ENCODE measurements at places on chromosomes 16 and 17.

GRCh38 chr17:53924530-53925455 lies 102.1 kb downstream of the KIF2B start:
- no peak for DNase-seq

- no peak for DNase-seq
These were observed 410.0 kb upstream of the HSBP1 start for GRCh38 chr16:83397601-83398291.

GRCh38 chr17:65601145-65601544 lies 39.7 kb upstream of the AXIN2 start:
- DNase-seq, result peak; percentile 41

DNA sequence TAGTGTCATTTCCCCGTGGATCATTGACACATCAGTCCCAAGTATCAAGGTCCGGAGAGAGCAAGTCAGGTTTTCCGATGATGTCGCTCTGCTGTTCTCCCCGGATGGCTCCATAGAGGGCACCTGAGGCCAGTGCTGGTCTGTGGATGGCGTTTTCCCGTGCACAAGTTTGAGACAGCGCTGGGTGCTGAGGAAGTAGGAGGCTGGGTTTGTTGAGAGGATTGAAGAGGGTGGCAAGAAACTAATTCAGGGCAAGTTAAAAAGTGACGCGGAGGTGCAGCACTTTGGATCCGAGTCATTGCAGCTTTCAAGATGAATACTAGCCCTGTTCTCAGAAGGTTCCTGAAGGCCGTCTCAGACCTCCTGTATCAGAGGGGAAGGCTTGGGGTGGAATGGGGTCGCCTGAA lies 7.7 kb downstream of the NUBP1 start:
- no peak for DNase-seq

DNA sequence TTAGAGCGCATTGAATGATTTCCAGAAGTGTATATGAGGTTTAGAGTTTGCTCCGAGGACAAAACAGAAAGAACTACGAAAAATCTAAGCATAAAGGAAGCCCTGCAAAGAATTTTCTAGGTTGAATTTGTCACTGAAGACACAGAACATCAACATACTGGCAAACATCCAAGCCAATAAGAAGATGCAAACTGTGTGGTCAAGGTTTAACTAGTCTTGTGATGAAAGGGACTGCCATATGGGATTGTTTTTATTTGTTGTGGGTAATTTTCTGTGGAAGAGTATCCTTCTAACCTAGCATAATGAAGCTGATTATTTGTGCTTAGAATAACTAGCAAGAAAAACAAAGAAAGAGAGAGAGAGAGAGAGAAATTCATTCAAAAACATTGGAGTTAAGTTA lies 492.0 kb upstream of the ERCC4 start:
- DNase-seq, result no peak

DNA sequence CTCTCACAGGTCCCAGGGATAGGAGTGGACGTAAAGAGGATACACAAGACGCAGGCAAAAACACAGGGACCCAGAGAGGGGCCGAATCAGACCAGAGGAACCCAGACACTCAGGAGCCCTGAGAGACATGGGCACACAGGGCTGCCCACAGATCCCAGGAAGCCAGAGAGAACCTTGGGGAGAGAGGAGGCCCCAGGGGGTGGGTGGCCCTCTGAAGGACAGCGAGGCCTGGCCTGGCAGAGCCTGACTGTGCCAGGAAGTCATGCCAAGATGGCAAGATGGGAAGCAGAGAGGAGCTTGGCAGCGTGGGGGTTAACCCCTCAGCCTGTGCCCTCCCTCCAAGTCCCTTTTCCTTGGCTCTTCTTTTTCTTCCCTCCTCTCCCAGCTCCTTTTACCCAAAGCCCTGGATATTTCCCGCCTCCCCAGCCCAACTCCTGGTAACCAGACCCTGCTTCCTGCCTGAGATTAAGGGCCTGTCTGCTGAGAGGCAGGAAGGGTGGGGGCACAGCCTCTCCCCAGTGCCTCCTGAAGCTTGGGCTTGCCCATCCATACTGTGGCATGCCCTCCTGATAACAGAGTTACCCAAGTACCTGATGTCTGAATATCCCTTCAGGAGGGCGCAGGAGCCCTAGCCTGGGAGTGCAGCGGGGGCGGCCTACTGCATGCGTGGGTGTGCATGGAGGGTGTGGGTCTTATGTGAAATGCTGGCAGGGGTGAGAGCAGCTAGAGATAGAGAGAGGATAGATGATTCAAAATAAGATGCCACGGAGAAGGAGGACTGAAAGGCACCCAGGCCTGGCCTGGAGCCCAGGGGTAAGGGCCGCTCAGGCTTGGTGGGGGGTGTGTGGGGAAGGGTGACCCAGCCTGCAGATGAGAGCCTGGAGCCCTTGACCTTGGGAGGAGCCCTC lies 6.0 kb upstream of the TBX21 start:
- DNase-seq, result no peak

All from spinal cord (tissue), 10 donors.